ENCODE measurements at places on chromosomes 2 and 18. TPM values are rescaled to one million over a fixed set of nuclear protein-coding genes. Genes with fewer than 3 reads are reported as not detected.

Gene CCDC85A
- total RNA-seq, result not detected

DNA sequence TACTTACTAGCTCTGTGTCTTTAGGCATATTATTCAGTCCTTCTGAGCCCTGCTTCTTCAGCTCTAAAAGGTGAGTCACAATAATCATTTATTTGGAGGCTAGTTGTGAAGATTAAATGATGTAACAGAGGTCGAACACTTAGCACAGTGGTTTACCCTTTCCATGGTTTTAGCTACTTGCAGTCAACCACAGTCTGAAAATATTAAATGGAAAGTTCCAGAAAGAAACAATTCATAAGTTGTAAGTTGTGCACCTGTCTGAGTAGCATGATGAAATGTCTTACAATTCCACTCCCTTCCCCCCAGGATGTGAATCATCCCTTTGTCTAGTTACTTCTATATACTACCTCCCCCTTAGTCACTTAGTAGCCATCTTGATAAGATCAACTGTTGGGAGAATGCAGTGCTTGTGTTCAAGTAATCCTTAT lies 217.6 kb upstream of the THUMPD2 start:
- DNase-seq, result no peak

GRCh38 chr2:11534746-11535484 lies 1.1 kb downstream of the GREB1 start:
- no peak for DNase-seq

DNA sequence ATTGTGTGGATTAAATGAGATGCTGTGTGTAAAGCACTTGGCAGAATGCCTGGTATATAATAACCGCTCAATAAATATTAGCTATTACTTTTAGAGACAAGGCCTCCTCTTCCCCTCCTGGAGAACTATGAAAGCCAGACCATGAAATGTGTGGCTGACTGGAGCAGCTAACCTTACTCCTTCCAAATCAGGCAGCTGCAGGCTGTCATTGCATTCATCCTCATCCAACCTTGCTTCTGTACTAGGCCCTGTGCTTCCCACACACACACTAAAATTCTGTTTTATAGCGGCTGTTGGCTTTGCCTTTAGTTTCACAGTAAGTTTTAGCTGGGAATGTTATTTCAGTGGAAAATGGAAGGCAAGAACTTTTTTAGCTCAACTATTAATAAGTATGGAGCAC lies 10.2 kb upstream of the SP9 start:
- no peak for DNase-seq

GRCh38 chr2:188979187-188980114 lies 5.3 kb downstream of the COL3A1 start:
- DNase-seq, result no peak

Gene HOXD1
- total RNA-seq, result not detected
